Chondrocyte (in vitro differentiated cells): ENCODE measurements at places on chromosomes 3 and 15. TPM values are rescaled to one million over a fixed set of nuclear protein-coding genes. Genes with fewer than 3 reads are reported as not detected.

GRCh38 chr3:179957264-179957845 is 79.4 kb downstream of the PEX5L start:
- no peak for DNase-seq

- no peak for DNase-seq
These were observed 290.5 kb downstream of the SHOX2 start for GRCh38 chr3:157815739-157816138.

DNA sequence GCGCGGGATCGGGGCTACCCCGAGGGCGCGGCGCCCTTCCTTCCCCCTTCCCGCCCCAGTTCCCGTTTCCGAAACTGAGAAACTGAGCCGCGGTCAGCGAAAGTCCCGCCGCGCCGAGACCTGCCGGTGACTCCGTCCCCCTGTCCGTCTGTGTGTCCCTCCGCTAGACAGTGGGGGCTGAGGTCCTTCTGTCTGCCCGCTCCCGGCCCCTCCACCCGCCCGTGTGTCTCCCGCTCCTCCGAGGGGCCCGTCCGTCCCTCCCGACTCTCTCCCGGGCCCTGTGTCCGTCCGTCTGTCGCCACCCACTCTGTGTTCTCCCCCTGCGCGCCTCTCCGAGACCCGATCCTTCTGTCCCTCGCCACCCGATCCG is 426 bp downstream of the PRKCD start:
- DNase-seq: no peak

DNA sequence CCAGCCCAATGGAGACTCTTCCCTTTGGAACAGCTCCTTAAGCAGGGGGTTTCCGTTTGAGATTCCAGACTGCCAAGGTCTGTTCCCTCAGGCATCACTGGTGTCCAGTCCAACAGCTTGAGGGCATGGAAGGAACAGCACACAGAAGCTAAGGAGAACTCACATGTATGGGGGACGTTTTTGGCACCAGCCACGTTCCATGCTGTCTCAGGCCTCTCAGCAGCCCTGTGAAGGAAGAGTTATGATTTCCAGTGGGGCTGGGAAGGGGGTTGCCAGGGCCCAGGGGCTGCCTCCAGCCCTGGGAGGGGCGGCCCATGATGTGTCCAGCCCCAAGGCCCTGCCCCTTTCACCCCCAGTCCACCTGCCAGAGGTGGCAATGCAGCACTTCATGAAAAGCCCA is 7.5 kb upstream of the RHO start:
- DNase-seq: no peak

DNA sequence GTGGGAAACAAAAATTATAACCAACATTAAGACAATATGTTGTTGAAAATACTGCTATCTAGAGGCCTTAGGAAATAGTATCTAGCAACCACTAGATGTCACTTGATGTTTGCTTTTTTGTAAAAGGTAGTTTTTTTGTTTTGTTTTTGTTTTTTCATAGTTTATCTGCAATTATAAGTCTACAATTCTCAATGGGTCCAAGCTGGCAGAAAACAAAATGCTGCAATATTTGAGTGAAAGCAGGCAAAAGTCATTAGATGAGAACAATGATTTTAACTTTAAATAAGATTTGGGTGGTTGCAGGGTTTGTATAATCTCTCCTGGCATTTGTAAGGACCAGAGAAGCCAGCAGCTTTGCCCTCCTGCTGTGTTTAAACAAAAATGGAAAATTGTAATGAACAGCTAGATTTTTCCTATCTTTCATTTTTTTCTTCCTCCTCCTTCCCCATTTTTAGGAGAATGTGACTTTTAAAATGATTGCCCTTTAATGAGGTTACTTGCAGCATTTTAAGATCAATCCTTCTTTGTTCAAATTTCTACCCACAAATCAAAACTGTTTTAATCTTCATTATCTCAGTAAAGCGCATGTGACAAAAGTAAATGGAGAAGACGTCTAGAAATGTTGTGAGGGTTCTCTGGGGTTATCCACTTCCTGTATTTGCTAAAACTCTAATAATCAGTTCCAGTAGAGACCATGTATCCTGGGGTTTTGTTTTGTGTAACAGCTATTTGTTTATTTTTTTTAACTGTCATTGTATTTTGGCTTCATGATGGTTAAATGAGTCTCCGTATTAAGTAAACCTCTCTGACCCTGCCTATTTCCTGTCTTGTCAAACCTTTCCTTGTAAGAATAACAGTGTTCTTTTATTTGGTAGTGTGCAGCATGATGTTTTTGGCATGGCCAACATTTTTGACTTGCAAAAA is 27.3 kb downstream of the DUT start:
- no peak for DNase-seq

- no peak for DNase-seq
These were observed 122.3 kb downstream of the ALDH1A2 start for GRCh38 chr15:57943171-57943570.

- DNase-seq: no peak
These were observed 22.6 kb downstream of the SH3BP5 start for GRCh38 chr3:15309662-15310335.

GRCh38 chr3:84963137-84963536 is 4.3 kb downstream of the CADM2 start:
- no peak for DNase-seq

GRCh38 chr15:29822100-29822683 is at the start of gene TJP1:
TSS of gene TJP1 (minus strand) at chr15:29822468. CDS start at chr15:29822028, 440 bp downstream.
- no peak for DNase-seq

GRCh38 chr3:188518835-188519452 is 365.0 kb downstream of the LPP start:
- DNase-seq: no peak

- no peak for DNase-seq
These were observed 60.4 kb downstream of the BOC start for GRCh38 chr3:113271594-113272384.

DNA sequence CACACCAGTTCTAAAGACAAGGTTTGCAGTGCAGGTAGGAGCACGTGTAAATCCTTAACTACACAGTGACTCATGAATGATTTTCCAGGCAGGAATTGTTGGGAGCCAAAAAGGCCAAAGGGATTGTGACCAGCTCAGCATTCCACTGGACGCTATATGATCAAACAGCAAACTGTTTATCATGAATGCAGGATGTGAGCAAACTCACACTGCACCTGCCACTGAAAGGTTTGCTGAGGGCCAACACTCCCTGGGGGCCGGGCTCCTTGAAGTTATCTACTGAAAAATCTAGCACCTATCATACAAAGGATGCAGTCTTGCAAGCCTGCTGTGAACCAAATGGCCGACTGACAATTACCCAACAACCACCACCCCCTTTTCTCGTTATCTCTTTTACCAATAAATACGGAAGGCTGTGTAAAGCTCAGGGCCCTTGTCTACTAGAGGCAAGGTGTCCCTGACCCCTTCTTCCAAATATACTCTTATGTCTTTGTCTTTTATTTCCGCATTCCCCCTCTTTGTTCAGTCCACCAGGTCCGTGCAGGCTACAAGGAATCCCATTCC is 11.5 kb upstream of the DNASE1L3 start:
- no peak for DNase-seq

DNA sequence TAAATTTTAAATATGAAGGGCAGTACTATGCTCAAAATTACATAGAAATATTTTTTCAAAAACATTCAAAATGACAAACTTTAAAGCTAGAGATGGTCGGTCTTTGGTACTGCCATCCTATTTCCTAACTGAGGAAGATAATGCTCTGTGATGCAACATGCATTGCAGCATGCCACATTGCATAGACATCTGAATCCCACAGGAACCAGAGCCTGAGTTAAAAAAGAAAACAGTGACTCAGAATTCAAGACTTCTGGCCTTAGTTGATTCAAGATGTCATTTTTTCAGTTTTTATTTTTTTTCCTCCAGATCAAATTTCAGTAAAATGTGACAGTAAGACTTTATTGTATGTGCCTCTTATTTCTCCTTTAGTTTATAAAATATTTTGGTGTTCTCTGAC is 33.1 kb downstream of the TP63 start:
- DNase-seq: no peak

- no peak for DNase-seq
These were observed 425.6 kb downstream of the TUSC7 start for GRCh38 chr3:117135207-117135606.

CACNA2D2 gene
- 0.34 to 0.46 TPM (median 0.40 TPM) in 3 replicates for total RNA-seq

CPOX gene
- 11.8 to 19.2 TPM (median 16.2 TPM) in 3 replicates for total RNA-seq

NR2F2 gene
- total RNA-seq: 151 to 169 TPM (median 167 TPM) in 3 replicates

C2CD4A gene
- 0.10 TPM in 1 of 3 replicates, not detected in the others for total RNA-seq
